T-cell (primary cell): ENCODE measurements at places on chromosomes 7 and 10. TPM values are rescaled to one million over a fixed set of nuclear protein-coding genes. Genes with fewer than 3 reads are reported as not detected.

HMX3 gene
- not detected for total RNA-seq

CDK6 gene
- total RNA-seq: 29.8 TPM

GRCh38 chr10:49519717-49520116 is 19.2 kb downstream of the ERCC6 start:
- H3K4me1 ChIP-seq: no peaks in the 10 kb centered on the region
- no peak overlapping the region for H3K27ac ChIP-seq
- no peak for DNase-seq
- no peak overlapping the region for H3K4me3 ChIP-seq

DNA sequence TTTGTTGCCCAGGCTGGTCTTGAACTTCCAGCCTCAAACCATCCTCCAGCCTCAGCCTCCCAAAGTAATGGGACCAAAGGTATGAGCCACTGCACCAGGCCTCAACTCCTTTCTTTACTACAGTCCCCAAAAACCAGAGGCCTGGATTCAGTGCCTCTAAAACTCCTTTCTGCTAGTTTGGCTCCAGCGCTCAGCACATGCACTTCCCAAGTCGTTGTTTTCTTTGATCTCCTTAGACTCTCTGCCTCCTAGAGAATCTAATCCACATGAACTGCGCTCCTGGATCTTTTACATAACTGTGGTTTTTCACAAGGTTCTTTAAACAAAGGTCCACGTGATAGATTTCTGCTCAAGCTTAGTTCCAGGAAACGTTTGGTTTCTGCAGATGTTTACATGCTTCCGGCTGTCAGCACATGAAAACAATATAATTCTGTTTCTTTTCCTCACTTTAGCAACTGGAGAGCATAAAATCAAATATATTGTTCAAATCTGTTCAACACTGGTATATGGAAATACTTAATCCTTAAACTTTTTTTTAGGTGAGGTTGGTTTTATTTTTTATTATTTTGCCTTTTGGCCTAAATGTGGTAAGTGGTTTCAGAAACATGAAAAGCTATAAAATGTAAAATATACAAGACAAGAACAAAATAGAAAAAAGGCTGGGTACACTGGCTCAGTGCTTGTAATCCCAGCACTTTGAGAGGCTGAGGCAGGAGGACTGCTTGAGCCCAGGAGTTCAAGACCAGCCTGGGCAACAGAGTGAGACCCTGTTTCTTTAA is 270.5 kb upstream of the MKLN1 start:
- H3K27me3 ChIP-seq: no peaks in the 10 kb centered on the region
- peak overlapping the region; percentile 12 for H3K4me3 ChIP-seq
- peaks cover 78% of the 10 kb centered on the region for H3K4me1 ChIP-seq
- no peak for DNase-seq
- H3K27ac ChIP-seq: peak overlapping the region; percentile 93
- H3K36me3 ChIP-seq: peaks cover 4% of the 10 kb centered on the region

GRCh38 chr7:143510854-143511592 is 33.4 kb downstream of the TAS2R41 start:
- no peak for DNase-seq
- H3K4me3 ChIP-seq: no peak overlapping the region
- H3K36me3 ChIP-seq: peaks cover 4% of the 10 kb centered on the region
- no peaks in the 10 kb centered on the region for H3K4me1 ChIP-seq

DNA sequence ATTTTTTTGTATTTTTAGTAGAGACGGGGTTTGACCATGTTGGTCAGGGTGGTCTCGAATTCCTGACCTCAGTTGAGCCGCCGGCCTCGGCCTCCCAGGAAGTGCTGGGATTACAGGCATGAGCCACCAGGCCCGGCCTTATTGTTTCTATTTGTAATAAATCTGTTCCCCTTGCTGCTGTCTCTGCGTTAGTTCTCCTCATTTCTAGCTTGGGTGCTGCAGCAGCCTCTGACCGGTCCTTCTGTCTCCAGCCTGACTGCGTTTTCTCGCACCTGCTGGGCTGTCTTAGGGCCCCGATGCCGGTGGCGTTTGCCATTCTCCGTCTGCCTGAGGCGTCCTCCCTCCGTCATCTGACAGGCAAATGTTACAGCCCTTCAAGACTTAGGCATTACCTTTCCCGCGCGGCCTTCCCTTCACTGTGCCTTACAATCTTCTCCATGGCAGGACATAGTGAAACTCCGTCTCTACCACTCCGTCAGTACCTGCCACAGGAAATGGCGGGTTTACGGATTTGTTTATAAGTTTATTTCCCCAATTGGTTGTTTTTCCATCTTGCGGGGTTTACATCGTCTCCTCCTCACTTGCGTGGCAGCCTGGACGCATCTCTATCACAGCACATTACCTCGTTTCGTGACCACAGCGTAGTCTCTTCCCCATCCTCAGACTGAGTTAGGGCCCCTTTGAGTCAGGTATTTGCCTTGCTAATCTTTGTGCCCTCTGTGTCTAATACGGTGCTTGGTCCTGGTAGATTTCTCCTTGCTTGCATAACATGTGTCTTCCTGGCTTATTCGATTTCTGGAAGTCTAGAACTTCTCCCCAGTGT is 2.3 kb upstream of the GIMAP8 start:
- peak overlapping the region; percentile 94 for H3K27ac ChIP-seq
- no peaks in the 10 kb centered on the region for H3K27me3 ChIP-seq
- no peaks in the 10 kb centered on the region for H3K36me3 ChIP-seq
- DNase-seq: no peak
- no peak overlapping the region for H3K4me3 ChIP-seq

DNA sequence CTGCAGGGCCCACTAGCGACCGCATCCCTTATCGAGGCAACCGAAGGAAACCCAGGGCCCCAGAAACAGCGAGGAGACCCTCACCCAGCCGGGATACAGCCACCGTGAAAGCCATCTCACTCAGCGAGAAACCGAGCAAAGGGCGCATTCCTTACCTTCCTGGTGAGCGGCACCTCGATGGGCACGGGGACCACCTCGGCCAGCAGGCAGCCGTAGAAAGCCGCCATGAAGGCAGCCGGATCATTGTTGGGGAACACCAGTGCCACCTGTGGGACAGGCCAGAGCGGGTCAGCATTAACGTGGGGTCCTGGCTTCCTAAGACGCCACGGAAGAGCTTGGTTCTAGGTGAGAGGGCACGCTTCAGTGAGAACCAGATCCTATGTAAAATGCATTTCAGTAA is 263.7 kb downstream of the ZMYND11 start:
- H3K27ac ChIP-seq: no peak overlapping the region
- H3K4me3 ChIP-seq: no peak overlapping the region
- peaks cover 2% of the 10 kb centered on the region for H3K27me3 ChIP-seq

- no peak for DNase-seq
- no peak overlapping the region for H3K27ac ChIP-seq
- H3K4me3 ChIP-seq: no peak overlapping the region
- H3K27me3 ChIP-seq: peaks cover 3% of the 10 kb centered on the region
- H3K36me3 ChIP-seq: no peaks in the 10 kb centered on the region
- H3K4me1 ChIP-seq: no peaks in the 10 kb centered on the region
Measured at GRCh38 chr7:141838581-141838980, 2.7 kb downstream of the PRSS37 start.

- no peaks in the 10 kb centered on the region for H3K27me3 ChIP-seq
- H3K36me3 ChIP-seq: no peaks in the 10 kb centered on the region
- H3K4me3 ChIP-seq: no peak overlapping the region
- no peaks in the 10 kb centered on the region for H3K4me1 ChIP-seq
Measured at GRCh38 chr7:25662841-25663800, 434.8 kb upstream of the NPVF start.

EPHA1 gene
- total RNA-seq: 23.8 TPM
